ENCODE measurements at places on chromosomes 13 and 19. TPM values are rescaled to one million over a fixed set of nuclear protein-coding genes. Genes with fewer than 3 reads are reported as not detected.

GRCh38 chr13:113129921-113130750 is 7.5 kb downstream of the F10 start:
- no peaks in the 10 kb centered on the region for H3K36me3 ChIP-seq
- no peak overlapping the region for H3K4me3 ChIP-seq
- H3K27me3 ChIP-seq, result no peaks in the 10 kb centered on the region
- H3K27ac ChIP-seq, result no peak overlapping the region

DNA sequence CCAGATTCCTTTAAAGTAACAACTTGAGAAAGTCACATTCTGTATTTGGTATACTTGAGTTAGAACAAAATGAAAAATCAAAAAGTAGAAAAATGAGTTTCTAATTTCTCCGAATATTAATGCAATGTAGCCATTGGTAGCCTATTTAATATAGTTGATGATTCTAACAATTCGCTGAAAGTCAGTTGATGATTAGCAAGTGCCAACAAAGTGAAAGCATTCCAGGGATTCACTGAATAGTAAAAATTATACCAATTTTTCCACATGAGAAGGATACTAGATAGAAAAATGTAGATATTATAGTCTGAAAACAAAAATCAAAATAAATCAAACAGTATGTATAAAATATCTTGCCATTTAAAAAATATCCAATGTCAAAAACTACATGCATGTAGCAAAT is 117.2 kb downstream of the FREM2 start:
- no peak overlapping the region for H3K27ac ChIP-seq
- no peak overlapping the region for H3K4me3 ChIP-seq
- no peaks in the 10 kb centered on the region for H3K36me3 ChIP-seq
- H3K4me1 ChIP-seq, result no peaks in the 10 kb centered on the region
- no peak for DNase-seq
- no peaks in the 10 kb centered on the region for H3K27me3 ChIP-seq

GRCh38 chr19:46730187-46730586 is 13.3 kb upstream of the PRKD2 start:
- DNase-seq, result no peak
- H3K27me3 ChIP-seq, result no peaks in the 10 kb centered on the region
- no peaks in the 10 kb centered on the region for H3K4me1 ChIP-seq
- no peaks in the 10 kb centered on the region for H3K36me3 ChIP-seq

DNA sequence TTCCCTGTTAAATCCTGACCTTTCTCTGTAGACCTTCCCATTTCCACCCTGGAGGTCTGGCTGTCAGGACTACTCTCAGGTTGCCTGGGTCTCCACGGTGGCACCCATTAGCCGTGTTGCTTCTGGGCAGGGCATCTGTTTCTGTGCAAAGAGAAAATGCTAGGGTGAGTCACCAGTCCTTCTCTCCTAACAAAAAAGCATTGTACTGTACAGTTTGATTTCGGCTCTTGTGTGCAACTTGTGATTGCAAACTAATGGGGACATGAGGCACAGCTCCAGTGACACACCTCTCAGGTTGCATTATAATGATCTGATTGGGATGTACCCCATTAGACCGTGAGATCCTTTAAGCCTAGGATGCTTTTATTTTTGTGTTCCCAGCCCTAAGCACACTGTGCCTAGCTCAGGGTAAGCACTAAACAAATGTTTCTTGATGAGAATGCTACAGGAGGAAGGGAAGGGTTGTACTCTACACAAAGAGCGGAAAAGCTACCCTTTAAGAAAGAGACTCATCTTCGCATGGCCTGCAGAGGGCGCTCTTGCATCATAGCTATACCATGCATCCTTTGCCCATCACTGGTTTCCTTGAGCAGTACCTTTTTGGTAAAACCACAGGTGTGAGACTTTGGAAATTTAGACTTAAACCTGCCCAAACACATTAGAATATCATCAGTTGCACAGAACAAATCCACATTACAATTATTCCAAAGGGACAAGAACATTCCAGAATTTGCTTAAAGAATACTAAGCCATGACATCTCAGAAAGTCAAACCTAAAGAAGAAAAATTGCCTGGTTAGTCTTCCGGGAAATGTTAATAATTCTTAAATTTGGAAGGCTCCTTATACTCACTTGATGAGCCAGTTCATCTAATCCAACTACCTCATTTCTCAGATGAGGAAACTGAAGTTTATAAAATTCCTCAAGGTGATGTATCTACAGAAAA is 20.3 kb upstream of the TRIM13 start:
- DNase-seq, result peak; percentile 90
- no peaks in the 10 kb centered on the region for H3K36me3 ChIP-seq
- no peaks in the 10 kb centered on the region for H3K27me3 ChIP-seq
- H3K4me1 ChIP-seq, result no peaks in the 10 kb centered on the region

- no peak overlapping the region for H3K27ac ChIP-seq
- DNase-seq, result no peak
- no peak overlapping the region for H3K4me3 ChIP-seq
- no peaks in the 10 kb centered on the region for H3K27me3 ChIP-seq
- no peaks in the 10 kb centered on the region for H3K4me1 ChIP-seq
- H3K36me3 ChIP-seq, result no peaks in the 10 kb centered on the region
Measured at GRCh38 chr19:28936001-28936400, 276.9 kb downstream of the UQCRFS1 start.

- H3K27ac ChIP-seq, result no peak within 1 kb of the TSS
- DNase-seq, result peak; percentile 49
- no peaks in the 10 kb centered on the region for H3K36me3 ChIP-seq
Measured at GRCh38 chr19:1449467-1450442, at the start of gene APC2. APC2 (plus strand) TSS chr19:1450121; CDS start chr19:1453002, 2,881 bp downstream.

DNA sequence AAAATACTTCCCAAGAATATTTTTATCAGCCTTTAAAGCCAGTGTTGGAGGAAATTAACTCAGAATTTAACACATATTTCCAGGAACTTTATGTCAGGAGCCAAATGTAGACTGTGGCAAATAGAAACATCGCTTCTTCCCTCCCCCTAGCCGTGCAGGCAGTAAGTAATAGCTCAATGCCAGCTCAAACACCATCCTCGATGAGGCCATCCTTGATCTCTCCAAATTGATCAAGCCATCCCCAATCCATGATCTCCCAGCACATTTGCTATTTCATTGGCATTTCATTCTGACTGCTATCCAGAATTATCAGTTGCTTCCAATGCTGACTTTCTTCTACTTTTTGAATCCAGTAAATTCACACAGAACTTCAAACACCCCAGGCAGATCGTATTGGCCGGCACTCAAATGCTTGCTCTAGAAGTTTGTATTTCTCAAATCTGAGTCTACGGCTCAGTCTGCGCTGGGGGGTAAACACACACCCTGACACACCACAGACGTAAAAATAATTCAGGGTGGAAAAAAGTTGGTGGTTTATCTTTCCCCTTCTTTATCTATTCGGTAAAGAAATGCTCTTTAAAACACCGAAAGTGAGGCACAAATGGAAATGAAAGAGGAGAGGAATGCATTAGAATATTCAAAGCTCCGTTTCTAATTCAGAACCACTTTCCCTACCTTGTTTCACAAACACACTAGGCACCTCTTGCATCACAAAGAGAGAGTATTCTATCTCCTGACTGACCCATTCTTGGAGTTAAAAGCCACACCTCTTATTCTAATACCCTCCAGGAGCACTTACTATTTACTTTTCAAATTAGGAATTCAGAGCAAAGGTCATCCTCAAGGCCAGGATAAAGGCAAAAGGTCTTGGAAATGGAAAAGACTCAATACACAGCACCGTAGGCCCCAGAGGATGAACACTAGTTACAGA is 991 bp downstream of the OBI1 start:
- peak overlapping the region; percentile 74 for H3K4me3 ChIP-seq
- H3K4me1 ChIP-seq, result peaks cover 2% of the 10 kb centered on the region
- H3K27me3 ChIP-seq, result no peaks in the 10 kb centered on the region
- no peaks in the 10 kb centered on the region for H3K36me3 ChIP-seq

DNA sequence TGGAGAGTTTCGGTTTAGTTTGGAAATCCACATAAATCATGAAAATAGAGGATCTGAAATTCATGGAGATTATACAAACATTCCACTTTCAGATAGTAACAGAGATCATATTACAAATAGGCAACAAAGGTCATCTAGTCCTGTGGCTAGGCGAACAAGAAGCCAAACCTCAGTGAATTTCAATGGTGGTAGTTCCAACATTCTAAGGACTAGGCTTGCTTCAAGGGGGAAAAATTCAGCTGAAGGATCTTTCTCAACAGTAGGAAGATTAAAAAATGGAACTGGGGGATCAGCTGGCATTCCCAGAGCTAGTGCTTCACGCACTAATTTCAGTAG is 47.0 kb downstream of the FOXO1 start:
- H3K4me1 ChIP-seq, result peaks cover 7% of the 10 kb centered on the region
- H3K36me3 ChIP-seq, result no peaks in the 10 kb centered on the region
- no peaks in the 10 kb centered on the region for H3K27me3 ChIP-seq
- no peak for DNase-seq
- no peak overlapping the region for H3K27ac ChIP-seq

GRCh38 chr19:53388904-53389303 is 6.0 kb upstream of the ZNF765 start:
- peak overlapping the region; percentile 57 for H3K27ac ChIP-seq
- no peaks in the 10 kb centered on the region for H3K4me1 ChIP-seq
- no peak overlapping the region for H3K4me3 ChIP-seq
- H3K36me3 ChIP-seq, result no peaks in the 10 kb centered on the region
- DNase-seq, result no peak

GRCh38 chr19:1725100-1726064 is 27.9 kb upstream of the ONECUT3 start:
- peak; percentile 75 for DNase-seq
- H3K36me3 ChIP-seq, result no peaks in the 10 kb centered on the region
- peaks cover 6% of the 10 kb centered on the region for H3K4me1 ChIP-seq
- peaks cover 38% of the 10 kb centered on the region for H3K27me3 ChIP-seq

GRCh38 chr19:5698635-5699422 is 8.7 kb downstream of the RPL36 start:
- peak; percentile 3 for DNase-seq
- H3K36me3 ChIP-seq, result no peaks in the 10 kb centered on the region
- no peak overlapping the region for H3K4me3 ChIP-seq
- H3K27ac ChIP-seq, result no peak overlapping the region
- H3K27me3 ChIP-seq, result no peaks in the 10 kb centered on the region
- H3K4me1 ChIP-seq, result no peaks in the 10 kb centered on the region

DNA sequence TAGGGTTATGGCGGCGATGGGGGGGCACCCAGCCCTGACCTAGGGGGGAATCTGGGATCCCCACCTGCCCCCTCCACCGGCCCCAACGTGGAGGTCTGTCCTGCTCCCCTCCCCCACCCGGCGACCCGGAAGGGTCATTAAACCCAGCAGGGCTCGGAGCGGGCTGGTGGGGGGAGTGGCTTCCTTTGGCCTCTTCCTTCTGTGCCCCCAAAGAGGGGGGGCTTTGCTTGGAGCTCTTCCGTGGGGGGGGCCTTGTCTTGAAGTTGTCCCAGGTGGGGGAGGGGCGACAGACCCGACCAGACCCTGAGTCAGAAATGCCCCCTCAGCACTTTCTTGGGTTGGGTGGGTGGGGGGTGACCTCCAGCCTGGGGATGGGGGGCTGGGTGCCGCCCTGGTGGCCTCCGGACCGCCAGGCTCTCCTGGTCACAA is 1.5 kb downstream of the ARID3A start:
- DNase-seq, result peak; percentile 80
- no peaks in the 10 kb centered on the region for H3K27me3 ChIP-seq
- peak overlapping the region; percentile 96 for H3K27ac ChIP-seq
- no peaks in the 10 kb centered on the region for H3K36me3 ChIP-seq
- H3K4me1 ChIP-seq, result peaks cover 16% of the 10 kb centered on the region

- H3K4me3 ChIP-seq, result no peak overlapping the region
- no peaks in the 10 kb centered on the region for H3K36me3 ChIP-seq
- peaks cover 55% of the 10 kb centered on the region for H3K27me3 ChIP-seq
- DNase-seq, result no peak
Measured at GRCh38 chr13:36436811-36437210, 4.5 kb downstream of the CCNA1 start.

- no peaks in the 10 kb centered on the region for H3K4me1 ChIP-seq
- no peaks in the 10 kb centered on the region for H3K36me3 ChIP-seq
- no peak overlapping the region for H3K27ac ChIP-seq
- no peaks in the 10 kb centered on the region for H3K27me3 ChIP-seq
Measured at GRCh38 chr13:76229281-76229680, 593.2 kb downstream of the LMO7 start.

Gene SARS2
- 27.3 TPM for total RNA-seq

Gene RFPL4A
- not detected for total RNA-seq

Gene RXFP2
- not detected for total RNA-seq

Gene RFPL4AL1
- not detected for total RNA-seq

Gene CRB3
- total RNA-seq, result 71.4 TPM

Measured in hepatocyte (in vitro differentiated cells).